Bladder microvascular endothelial cell (primary cell): ENCODE measurements at places on chromosomes 3 and 15. TPM values are rescaled to one million over a fixed set of nuclear protein-coding genes. Genes with fewer than 3 reads are reported as not detected.

CLSTN2 gene
- under 0.01 and 1.5 TPM in 2 replicates for total RNA-seq

LSAMP gene
- total RNA-seq: not detected in 2 replicates

P2RY1 gene
- 0.76 and 2.8 TPM in 2 replicates for total RNA-seq

NXPE3 gene
- total RNA-seq: 5.0 and 9.9 TPM in 2 replicates

TMEM87A gene
- 34.6 and 54.2 TPM in 2 replicates for total RNA-seq

SOX2 gene
- not detected in 2 replicates for total RNA-seq

SST gene
- not detected in 2 replicates for total RNA-seq

ROPN1 gene
- total RNA-seq: not detected in 2 replicates

GADL1 gene
- total RNA-seq: under 0.01 TPM in 1 of 2 replicates, not detected in the other

ITGB5 gene
- 128 and 147 TPM in 2 replicates for total RNA-seq

PPP1R14D gene
- not detected in 2 replicates for total RNA-seq

TP63 gene
- under 0.01 and 0.31 TPM in 2 replicates for total RNA-seq

CD200 gene
- 1.3 and 5.5 TPM in 2 replicates for total RNA-seq
